ENCODE measurements at places on chromosomes 5 and 9. TPM values are rescaled to one million over a fixed set of nuclear protein-coding genes. Genes with fewer than 3 reads are reported as not detected.

The RAI14 gene
- 9.8 TPM for total RNA-seq

The PDZD2 gene
- 25.6 TPM for total RNA-seq

The HMCN2 gene
- 0.53 TPM for total RNA-seq

The PCDHAC2 gene
- not detected for total RNA-seq

The WNK2 gene
- 8.6 TPM for total RNA-seq

The CCNI2 gene
- total RNA-seq: not detected

The GGTA1 gene
- 29.9 TPM for total RNA-seq

The GABRP gene
- total RNA-seq: 1.1 TPM

The DDX4 gene
- total RNA-seq: not detected

The MAST4 gene
- 138 TPM for total RNA-seq

The ROPN1L gene
- total RNA-seq: 0.38 TPM

The ZNF618 gene
- total RNA-seq: 1.7 TPM

The SHOC1 gene
- not detected for total RNA-seq
